ENCODE measurements at places on chromosomes 5 and 9.

- no peak for DNase-seq
These were observed 276.6 kb downstream of the ICE1 start for GRCh38 chr5:5699062-5699461.

DNA sequence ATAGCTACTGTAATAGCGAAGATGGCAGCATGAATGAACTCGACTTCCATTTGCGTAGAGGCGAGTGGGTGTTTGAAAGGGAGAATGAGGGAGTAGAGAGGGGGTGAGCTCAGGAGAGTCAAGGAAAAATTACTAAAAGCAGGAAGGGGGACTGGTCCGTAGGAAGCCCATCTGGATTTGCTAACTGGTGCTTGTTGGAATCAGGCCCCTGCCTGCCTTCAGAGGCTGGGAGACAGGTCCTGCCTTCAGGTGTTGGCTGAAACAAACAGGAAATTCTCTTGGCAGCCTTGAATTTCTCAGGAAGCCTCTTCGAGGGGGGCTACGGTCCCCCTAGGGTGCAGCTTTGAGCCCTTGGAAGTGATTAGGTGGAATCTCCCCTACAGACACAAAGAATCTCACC, 121.7 kb downstream of the OLFM1 start:
- no peak for DNase-seq

- DNase-seq = no peak
These were observed 56.9 kb downstream of the GPR107 start for GRCh38 chr9:130110596-130111021.

DNA sequence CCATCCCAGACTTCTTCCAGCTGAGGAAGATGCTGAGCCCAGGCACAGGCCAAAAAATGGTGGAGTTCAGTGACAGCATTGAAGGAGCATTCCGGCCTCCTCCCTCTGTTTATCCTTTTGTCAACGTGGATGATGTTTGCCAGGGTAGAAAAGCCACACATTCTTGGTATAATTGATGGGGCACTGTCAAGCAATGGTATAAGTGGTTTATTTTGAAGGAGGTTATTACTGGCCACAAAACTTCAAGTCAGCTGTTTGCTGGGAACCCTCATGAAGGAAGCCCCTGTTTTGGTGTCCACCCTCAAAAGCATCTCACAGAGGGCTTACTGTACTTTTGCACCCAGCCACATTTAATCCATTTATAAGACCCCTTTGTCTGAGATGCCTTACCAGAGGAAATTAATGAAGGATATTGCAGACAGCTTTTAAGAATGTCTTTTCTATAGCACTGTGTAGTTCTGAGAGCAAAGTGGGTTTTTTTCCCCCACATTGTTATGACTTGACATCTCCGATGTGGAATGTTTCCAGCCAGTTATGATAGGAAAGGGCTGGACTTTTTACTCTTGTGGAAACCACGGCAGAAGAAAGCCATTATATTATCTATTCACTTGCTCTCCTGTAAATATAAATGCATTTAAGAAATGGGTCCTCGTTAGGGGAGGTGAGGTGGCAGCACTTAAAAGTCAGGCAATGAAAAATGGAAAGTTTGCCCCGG, 95.5 kb upstream of the SPATA31D4 start:
- DNase-seq = no peak

GRCh38 chr9:113598883-113599282, 135.4 kb downstream of the RGS3 start:
- no peak for DNase-seq

DNA sequence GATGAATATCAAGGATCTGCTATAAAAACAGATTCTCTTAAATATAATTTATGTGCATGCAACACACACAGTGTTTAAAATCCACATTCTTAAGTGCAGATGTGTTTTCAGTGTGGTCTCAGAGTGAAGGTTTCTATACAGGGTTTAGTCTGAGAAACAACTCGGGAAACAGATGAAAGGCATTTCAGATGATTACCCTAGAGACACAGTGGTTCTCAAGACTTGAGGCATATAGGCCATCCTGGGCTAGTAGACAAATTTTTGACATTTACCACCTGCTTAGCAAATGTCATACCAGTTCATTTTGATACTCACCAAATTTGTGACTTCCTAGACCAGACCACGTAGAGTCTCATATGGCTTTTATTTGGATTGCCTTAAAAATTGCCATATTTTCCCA, 216.5 kb downstream of the ARL15 start:
- no peak for DNase-seq

GRCh38 chr5:147464211-147464610, 45.7 kb downstream of the DPYSL3 start:
- DNase-seq = no peak

- no peak for DNase-seq
These were observed 230.2 kb upstream of the DAPK1 start for GRCh38 chr9:87267251-87268070.

Data from effector CD8-positive, alpha-beta T cell (primary cell).